Effector memory CD8-positive, alpha-beta T cell (primary cell): ENCODE measurements at places on chromosomes 11 and 22.

DNA sequence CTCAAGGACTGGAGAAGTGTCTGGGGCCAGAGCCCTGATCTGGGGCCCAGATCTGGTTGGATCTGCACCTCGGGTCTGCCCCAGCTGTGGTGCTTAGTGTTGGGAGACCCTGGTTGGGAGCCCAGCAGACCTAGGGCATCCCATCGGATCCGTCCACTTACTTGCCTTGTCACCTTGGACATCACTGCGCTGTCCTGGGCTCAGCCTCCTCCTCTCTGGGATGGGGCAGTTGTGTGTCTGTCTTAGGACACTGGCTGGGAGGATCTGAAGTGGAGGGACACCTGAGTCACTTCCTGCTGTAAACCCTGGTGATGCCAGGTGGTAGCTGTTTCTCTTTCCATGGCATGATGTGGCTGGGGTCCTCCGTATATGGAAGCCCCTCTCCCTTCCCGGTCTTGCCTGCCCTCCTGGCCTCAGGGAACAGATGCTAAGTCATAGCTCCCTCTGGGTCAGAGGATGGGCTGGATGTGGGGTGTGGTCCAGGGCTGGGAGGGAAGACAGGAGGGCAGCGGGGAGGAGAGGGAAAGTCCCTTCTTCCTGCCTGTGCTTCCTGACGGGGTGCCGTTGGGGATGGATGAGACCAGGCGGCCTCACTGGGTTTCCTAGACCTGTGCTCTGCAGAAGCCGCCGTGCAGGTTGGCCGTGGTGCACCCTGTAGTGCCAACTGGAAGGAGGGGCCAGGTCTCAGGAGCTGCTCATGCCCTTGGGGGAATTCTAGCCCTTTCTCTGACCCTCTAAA is 12.1 kb upstream of the OMP start:
- H3K4me3 ChIP-seq, result no peak overlapping the region
- H3K36me3 ChIP-seq, result peaks cover 5% of the 10 kb centered on the region
- no peaks in the 10 kb centered on the region for H3K27me3 ChIP-seq
- no peaks in the 10 kb centered on the region for H3K4me1 ChIP-seq
- H3K27ac ChIP-seq, result no peak overlapping the region

- H3K4me3 ChIP-seq, result no peak overlapping the region
- no peak for DNase-seq
- no peaks in the 10 kb centered on the region for H3K36me3 ChIP-seq
- H3K27me3 ChIP-seq, result no peaks in the 10 kb centered on the region
- H3K27ac ChIP-seq, result no peak overlapping the region
Measured at GRCh38 chr22:33528183-33528582, 392.1 kb downstream of the LARGE1 start.

DNA sequence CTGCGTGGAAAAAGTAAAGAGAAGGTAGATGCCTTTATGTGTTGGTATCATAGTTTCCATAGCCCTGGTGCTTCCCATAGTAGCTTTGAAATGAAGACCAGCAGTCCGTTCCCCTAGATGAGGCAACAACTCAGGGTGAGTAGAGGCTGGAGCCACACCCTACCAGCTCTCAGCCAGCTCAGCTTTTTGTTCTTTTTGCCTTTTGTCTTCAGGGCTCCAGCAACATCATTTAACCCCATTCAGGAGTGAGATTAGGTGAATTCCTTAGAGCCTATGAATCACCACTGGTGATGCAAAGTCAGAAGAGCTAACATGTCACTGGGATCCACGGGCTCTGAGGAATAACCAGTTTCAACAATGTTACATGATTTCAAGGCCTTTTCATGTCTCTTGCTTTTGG is 14.0 kb upstream of the SESN3 start:
- no peak overlapping the region for H3K27ac ChIP-seq
- H3K4me3 ChIP-seq, result no peak overlapping the region
- DNase-seq, result no peak
- H3K27me3 ChIP-seq, result peaks cover 32% of the 10 kb centered on the region

DNA sequence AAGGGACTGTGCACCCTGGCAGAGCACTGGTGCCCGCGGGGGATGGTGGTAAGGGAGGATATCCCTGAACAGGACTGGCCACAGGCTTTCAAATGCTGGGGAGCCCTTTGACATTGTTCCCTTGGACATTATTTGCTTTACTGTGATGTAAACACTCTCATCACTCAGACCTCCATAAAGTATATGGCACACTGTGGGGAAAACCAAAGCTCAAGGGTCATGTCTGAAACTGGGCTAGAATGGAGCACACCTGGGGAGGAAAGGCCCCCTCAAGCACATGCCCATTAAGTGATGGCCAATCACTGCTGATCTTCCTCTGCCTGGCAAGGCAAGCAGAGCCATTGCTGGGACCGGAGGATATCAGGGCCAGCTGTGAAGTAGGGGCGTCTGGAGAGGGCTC is 60.9 kb upstream of the TENM4 start:
- H3K4me1 ChIP-seq, result no peaks in the 10 kb centered on the region
- H3K27me3 ChIP-seq, result no peaks in the 10 kb centered on the region
- no peak overlapping the region for H3K4me3 ChIP-seq
- no peaks in the 10 kb centered on the region for H3K36me3 ChIP-seq

GRCh38 chr22:41229730-41230400 is 10.9 kb downstream of the CHADL start:
- peaks cover 24% of the 10 kb centered on the region for H3K36me3 ChIP-seq
- no peaks in the 10 kb centered on the region for H3K27me3 ChIP-seq
- no peak overlapping the region for H3K4me3 ChIP-seq
- no peak overlapping the region for H3K27ac ChIP-seq
- no peaks in the 10 kb centered on the region for H3K4me1 ChIP-seq

DNA sequence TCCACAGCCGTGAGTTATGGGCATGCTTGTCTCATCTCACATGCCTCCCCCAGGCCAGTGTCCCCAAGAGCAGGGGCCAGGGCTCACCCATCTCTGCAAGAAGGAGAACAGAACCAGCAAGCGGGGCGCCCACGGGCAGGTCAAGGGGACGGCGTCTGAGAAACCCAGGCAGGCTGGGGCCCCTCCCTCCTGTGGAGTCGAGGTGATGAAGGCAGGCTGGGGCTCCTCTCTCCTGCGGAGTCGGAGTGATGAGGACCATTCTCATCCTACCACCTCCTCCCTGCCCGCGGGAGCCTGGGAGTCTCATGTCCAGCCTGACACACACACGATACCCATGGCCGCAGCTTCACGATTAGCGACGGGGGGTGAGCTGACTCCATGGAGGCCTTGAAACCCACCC is 141.9 kb downstream of the CTTN start:
- no peaks in the 10 kb centered on the region for H3K4me1 ChIP-seq
- DNase-seq, result no peak
- no peaks in the 10 kb centered on the region for H3K36me3 ChIP-seq

- peaks cover 32% of the 10 kb centered on the region for H3K4me1 ChIP-seq
- no peaks in the 10 kb centered on the region for H3K27me3 ChIP-seq
- peak overlapping the region; percentile 78 for H3K4me3 ChIP-seq
- H3K27ac ChIP-seq, result peak overlapping the region; percentile 76
Measured at GRCh38 chr22:50544746-50545253, 899 bp upstream of the KLHDC7B start.

GRCh38 chr11:12727563-12728211 is 53.5 kb downstream of the TEAD1 start:
- peaks cover 43% of the 10 kb centered on the region for H3K27me3 ChIP-seq
- H3K36me3 ChIP-seq, result no peaks in the 10 kb centered on the region
- no peak overlapping the region for H3K27ac ChIP-seq
- DNase-seq, result no peak
- no peak overlapping the region for H3K4me3 ChIP-seq

GRCh38 chr22:43642319-43643206 is 169.5 kb downstream of the EFCAB6 start:
- H3K27me3 ChIP-seq, result peaks cover 61% of the 10 kb centered on the region
- no peak for DNase-seq
- H3K27ac ChIP-seq, result no peak overlapping the region
- H3K36me3 ChIP-seq, result no peaks in the 10 kb centered on the region

DNA sequence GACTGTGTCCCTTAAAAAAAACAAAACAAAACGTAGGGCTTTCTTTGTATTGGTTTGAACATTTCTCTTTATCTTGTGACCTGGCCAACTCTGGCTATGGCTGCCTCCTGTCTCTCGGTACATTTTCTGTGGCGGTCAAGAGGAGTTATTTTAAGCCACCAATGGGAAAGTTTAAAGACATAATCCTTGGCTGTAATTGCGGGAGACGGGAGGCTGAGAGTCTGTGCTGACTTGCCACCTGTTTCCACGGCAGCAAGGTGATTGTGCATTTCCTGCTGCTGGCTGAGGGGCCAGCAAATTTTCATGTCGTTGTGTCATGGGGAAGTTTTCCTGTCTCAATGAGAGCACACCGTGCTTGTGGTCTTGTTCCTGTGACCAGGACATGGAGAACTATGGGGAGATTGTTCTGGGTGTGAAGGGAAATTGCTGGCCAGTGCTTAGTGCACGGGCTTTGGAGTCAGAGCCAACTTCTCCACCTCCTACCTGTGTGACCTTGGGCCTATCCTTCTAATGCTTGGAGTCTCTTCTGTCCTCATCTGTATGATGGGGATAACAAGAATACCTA is 11.0 kb downstream of the PTPRJ start:
- H3K27ac ChIP-seq, result peak overlapping the region; percentile 73
- H3K4me1 ChIP-seq, result peaks cover 38% of the 10 kb centered on the region
- no peak for DNase-seq
- H3K36me3 ChIP-seq, result no peaks in the 10 kb centered on the region

- no peak overlapping the region for H3K4me3 ChIP-seq
- no peaks in the 10 kb centered on the region for H3K27me3 ChIP-seq
- peaks cover 18% of the 10 kb centered on the region for H3K4me1 ChIP-seq
- no peak for DNase-seq
- no peaks in the 10 kb centered on the region for H3K36me3 ChIP-seq
Measured at GRCh38 chr11:111632516-111633220, 30.4 kb downstream of the SIK2 start.

DNA sequence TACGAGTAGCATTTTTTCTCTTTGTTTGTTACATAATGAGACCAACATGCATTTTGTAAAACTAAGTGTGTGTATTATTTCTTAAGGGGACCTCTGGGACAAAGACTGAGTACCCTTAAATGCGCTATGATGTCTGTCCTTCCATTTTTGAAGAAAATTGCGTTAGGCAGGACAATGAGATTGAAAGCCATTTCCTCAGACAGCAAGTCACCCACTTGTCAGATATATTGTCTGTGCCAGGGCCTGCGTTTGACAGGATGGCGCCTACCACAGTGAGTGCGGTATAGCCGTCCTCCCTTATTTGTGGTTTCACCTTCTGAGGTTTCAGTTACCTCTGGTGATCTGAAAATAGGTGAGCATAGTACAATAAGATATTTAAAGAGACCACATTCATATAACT is 2.2 kb downstream of the AP2A2 start:
- peaks cover 34% of the 10 kb centered on the region for H3K36me3 ChIP-seq
- H3K27me3 ChIP-seq, result no peaks in the 10 kb centered on the region
- H3K4me1 ChIP-seq, result peaks cover 36% of the 10 kb centered on the region
- peak overlapping the region; percentile 81 for H3K4me3 ChIP-seq
- DNase-seq, result peak; percentile 16

DNA sequence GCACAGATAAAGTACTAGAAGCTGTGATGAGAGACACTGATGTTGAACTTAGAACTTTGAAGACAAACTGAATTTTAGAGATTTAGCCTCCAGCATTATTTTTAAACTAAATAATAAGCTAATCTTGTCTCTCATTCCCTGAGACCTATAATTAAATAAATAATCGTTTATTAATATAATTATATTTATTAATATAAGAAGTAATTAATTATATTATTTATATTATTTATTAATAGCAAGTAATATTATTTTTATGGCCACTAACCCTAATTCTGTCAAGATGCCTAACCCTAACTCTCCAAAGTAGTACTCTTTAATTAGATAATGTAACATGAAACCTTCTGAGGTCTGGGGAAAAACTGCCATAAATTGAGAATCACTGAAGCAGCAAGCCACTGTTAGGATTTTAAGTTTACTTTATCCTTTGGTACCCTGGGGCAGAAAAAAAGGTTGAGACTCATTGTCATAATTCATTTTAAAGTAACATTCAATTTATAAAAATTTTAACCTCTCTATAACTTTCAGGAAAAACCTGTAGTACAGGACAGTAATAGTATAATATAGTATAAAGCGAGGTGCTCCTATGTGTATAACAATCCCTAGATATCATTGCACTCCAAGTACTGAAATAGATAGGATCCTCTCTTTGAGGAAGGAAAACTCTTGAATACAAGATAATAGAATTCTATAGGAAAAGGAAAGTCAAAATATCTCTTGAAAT is 85.4 kb downstream of the TTC28 start:
- peaks cover 7% of the 10 kb centered on the region for H3K27me3 ChIP-seq
- H3K36me3 ChIP-seq, result no peaks in the 10 kb centered on the region
- no peaks in the 10 kb centered on the region for H3K4me1 ChIP-seq

- peaks cover 2% of the 10 kb centered on the region for H3K36me3 ChIP-seq
- H3K27ac ChIP-seq, result no peak overlapping the region
- DNase-seq, result no peak
- H3K27me3 ChIP-seq, result no peaks in the 10 kb centered on the region
- H3K4me3 ChIP-seq, result no peak overlapping the region
- H3K4me1 ChIP-seq, result no peaks in the 10 kb centered on the region
Measured at GRCh38 chr11:115481528-115481927, 22.7 kb downstream of the CADM1 start.

DNA sequence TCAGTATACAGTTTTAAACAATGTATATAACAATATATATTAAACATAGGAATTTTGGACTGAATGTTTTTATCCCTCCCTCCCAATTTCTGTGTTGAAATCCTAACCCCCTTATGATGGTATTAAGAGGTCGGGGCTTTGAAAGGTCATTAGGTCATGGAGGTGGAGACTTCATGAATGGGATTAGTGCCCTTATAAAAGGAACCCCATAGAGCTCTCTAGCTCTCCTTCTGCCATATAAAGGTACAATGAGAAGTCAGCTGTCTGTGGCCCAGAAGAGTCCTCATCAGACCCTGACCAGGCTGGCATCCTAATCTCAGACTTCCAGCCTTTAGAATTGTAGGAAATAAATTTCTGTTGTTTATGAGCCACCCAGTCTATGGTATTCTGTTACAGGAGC is 6.5 kb downstream of the NNMT start:
- DNase-seq, result no peak
- H3K27ac ChIP-seq, result no peak overlapping the region
- peaks cover 22% of the 10 kb centered on the region for H3K27me3 ChIP-seq
- no peaks in the 10 kb centered on the region for H3K4me1 ChIP-seq
- no peaks in the 10 kb centered on the region for H3K36me3 ChIP-seq
- no peak overlapping the region for H3K4me3 ChIP-seq

DNA sequence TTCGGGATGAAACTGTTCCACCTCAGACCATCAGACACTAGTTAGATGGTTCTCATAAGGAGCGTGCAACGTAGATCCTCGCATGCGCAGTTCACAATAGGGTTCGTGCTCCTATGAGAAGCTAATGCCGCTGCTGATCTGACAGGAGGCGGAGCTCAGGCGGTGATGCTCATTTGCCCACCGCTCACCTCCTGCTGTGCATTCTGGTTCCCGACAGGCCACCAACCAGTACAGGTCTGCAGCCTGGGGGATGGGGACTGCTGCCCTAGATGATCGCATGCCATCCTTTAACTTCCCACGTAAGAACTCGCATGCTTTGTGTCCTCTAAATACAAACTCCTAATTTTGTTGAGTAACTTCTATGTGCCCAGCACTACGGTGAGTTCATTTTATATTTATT is 62.6 kb downstream of the EFCAB6 start:
- H3K27me3 ChIP-seq, result peaks cover 69% of the 10 kb centered on the region
- peaks cover 3% of the 10 kb centered on the region for H3K36me3 ChIP-seq
- no peaks in the 10 kb centered on the region for H3K4me1 ChIP-seq
- H3K27ac ChIP-seq, result no peak overlapping the region
- no peak overlapping the region for H3K4me3 ChIP-seq
- DNase-seq, result no peak
